NCI-H1436 (cell line): ENCODE measurements at places on chromosomes 2 and 18.

DNA sequence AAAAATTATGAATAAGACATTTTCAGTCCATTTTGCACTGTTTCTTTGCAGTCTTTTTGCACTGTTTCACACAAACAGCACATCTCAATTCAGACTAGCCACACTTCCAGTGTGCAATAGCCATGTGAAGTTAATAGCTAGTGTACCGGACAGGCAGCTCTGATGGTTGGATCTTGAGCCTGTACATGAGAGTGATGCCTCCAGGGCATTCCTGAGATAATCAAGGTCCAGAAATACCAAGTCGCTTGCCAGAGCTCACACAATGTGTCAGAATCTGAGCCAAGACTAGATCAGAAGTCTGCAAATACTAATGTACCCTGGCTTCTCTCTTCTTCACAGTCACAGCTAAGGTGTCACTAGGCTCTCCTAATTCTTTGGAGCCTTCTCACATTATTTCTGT lies 180.2 kb downstream of the OSR1 start:
- DNase-seq: no peak

DNA sequence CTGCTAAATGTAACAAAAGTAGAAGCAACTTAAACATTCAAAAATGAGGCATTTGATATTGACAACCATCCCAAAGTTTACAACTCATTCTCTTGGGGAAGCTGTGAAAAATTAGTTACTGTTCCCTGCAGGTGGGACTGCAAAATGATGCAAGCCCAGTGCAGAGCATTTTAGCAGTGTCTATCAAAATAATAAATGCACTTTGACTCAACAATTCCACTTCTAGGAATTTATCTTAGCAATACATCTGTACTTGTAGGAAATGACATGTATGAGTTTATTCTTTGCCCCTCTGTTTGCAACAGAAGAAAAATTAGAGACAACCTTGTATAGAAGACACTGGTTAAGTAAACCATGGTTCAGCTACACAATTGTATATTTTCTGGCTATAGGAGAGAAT lies 48.0 kb upstream of the TLK1 start:
- no peak for DNase-seq

DNA sequence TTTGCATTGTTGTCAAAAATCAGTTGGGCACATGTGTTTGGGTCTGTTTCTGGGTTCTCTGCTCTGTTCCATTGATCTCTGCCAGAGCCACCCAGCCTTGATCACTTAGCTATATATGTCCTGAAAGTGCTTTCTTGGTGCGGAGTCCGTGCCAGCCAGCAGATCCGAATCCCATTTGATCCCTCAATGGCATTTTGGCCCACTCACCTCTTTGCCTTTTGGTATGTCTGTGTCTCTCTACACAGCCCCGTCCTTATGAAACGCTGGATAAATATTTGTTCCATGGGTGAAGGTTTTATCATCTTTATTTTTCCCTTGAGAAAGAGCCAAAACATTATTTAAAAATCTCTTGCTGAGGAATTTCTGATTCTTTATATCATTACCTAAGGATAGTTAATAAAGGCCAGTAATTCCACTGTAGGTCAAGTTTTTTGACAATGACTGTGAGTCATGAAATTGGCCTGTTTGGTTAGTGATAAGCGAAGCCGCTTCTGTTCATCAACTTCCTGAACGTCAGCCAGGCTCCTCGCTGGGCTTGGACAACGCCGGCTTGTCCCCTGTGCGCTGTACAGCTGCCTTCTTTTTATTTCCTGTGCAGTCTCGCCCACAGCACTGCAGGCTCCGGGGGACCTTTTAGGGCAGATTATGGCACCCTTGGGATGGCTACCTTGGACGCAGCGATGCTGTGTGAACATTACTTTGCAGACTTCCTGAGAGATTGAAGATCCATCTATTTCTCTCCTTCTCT lies 24.9 kb downstream of the MTCL1 start:
- no peak for DNase-seq

- DNase-seq: no peak
These were observed 51.3 kb upstream of the SLC1A4 start for GRCh38 chr2:64937687-64938491.

DNA sequence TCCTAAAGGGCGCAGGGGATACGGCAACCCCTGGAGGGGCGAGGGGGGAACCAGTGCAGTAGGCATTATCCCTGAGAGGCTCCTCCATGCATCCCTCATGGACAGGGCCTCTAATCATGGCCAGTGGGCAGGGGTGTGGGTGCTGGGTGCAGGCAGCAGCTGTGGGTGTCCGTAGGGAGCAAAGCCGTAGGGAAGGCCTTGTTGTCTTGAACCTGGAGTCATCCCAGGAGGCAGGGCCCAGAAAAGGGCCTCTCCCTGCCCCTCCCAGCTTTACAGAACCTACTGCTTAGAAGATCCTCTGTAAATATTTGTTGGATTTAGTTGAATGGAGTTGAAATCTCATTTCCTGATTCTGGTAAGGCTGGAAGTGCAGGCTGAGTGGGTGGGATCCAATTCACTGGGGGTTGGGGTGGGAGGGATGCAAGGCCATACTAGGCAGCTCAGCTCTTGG lies 207.0 kb upstream of the HAAO start:
- no peak for DNase-seq

- DNase-seq: no peak
These were observed 40.4 kb upstream of the ID2 start for GRCh38 chr2:8641301-8641965.
